ENCODE measurements at places on chromosomes 1 and 21. TPM values are rescaled to one million over a fixed set of nuclear protein-coding genes. Genes with fewer than 3 reads are reported as not detected.

GRCh38 chr1:177947623-177948022, 22.2 kb downstream of the SEC16B start:
- DNase-seq: no peak

DNA sequence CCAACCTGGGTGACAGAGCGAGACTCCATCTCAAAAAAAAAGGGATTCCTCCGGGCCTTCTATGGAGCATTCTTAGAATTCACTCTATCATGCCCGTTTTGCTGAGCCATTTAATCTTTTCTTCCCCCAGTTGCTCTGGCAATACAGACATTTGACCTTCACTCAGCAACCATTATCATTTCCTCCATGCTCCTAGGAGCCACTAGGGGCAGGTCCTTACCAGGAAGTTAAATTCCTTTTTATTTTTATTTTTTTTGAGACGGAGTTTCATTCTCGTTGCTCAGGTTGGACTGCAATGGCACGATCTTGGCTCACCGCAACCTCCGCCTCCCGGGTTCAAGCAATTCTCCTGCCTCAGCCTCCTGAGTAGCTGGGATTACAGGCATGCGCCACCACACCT, 9.7 kb upstream of the CGN start:
- DNase-seq: no peak

- DNase-seq: no peak
Observed at GRCh38 chr1:112386731-112387346, 9.2 kb upstream of the CTTNBP2NL start.

LHX8 gene
- total RNA-seq: not detected

FYB2 gene
- not detected for total RNA-seq
